H1 (cell line): ENCODE measurements at places on chromosomes 12 and 14.

- DNase-seq: no peak
These were observed 47.1 kb downstream of the KRT80 start for GRCh38 chr12:52144512-52145227.

GRCh38 chr14:95340201-95340697 is 20.5 kb upstream of the CLMN start:
- no peak for DNase-seq

- no peak for DNase-seq
These were observed 169.5 kb upstream of the FOXN3 start for GRCh38 chr14:89586258-89587135.

DNA sequence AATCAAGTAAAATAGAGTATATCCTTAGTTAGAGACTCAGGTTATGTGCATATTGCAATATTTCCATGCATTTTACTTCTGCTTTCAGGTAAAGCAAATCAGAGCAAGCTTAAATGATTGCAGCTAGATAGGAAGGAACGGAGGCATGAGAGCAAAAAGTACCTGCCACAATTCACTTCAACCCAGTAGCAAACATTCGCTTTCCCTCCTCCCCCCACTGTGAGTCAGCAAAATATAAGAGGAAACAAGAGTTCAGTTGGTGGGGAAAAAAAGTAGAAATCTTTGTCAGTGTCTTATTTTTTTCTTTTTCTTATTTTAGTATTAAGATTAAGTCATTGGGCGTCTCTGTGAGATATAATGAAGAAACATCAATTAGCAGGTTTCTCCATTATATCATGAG is 475.4 kb downstream of the NPAS3 start:
- DNase-seq: no peak

DNA sequence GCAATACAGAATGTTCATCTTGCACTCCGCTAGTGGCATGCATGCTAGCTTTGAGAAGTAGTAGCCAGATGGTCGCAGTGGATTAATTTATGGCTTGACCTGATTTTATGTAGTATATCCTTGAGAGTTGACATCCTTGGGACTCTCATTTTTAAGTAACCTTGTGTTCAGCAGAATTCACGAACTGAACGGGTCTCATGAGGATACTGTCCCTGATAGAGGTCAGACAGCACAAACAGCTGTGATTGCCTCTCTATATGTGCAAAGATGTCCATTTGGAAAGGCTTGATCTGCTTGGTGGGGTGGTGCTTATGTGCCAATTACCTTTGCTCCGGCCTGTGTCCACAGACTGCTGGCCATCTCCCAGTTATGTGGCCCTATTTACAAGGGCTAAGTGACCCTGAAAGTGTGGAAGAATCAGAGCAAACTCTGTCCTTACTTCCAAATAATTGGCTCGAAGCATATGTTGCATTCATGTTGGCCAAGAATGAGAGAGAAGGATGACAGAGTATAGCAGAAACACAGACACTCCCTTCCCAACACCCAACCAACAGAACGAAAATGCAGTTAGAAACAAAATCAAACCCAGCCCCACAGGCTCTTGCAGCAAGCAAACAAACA is 167.1 kb downstream of the CRADD start:
- DNase-seq: no peak

- no peak for DNase-seq
These were observed 37.9 kb downstream of the SLC38A1 start for GRCh38 chr12:46230983-46231382.

GRCh38 chr14:95331708-95332408 is 12.2 kb upstream of the CLMN start:
- DNase-seq: no peak
